Left renal pelvis (tissue), 4 donors: ENCODE measurements at places on chromosomes 7 and 10.

GRCh38 chr7:304574-305409, 14.8 kb downstream of the FOXL3 start:
- DNase-seq, result no peak

DNA sequence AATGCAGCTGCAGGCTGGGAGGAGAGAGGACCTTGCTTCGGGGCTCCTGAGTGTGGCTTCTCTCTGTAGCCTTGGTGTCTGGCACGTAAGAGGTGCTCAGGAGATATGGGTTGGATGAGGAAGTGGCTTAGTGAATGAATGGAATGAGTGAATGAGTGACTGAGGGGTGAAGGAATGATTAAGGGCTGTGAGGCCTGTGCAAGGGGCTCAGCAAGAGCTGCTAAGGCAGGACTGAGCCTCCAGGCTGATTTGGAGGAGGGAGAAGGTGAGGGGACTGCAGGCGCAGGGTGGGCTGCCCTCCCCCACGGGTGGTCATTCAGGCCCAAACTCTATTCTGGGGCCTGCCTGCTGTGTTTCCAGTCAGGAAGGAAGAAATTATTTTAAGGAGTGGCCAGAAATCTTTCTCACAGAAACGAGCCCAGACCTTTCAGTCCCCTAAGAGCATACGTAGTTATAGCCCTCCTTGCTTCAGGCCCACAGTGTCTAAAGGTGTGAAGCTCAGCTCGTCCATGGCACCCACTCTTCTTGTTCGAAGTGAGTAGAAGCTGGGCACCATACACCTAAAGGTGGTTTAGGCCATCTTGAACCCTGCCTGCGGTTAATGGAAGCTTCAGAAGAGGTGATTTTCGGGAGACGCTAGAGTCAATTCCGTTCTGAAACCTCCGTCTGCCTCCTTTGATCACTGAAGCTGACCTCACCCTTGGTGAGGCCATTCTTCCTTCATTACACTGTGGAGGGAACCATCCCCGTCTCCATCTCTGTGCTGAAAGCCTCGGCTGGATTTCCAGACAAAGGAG, 49.5 kb upstream of the SAMD8 start:
- no peak for DNase-seq

DNA sequence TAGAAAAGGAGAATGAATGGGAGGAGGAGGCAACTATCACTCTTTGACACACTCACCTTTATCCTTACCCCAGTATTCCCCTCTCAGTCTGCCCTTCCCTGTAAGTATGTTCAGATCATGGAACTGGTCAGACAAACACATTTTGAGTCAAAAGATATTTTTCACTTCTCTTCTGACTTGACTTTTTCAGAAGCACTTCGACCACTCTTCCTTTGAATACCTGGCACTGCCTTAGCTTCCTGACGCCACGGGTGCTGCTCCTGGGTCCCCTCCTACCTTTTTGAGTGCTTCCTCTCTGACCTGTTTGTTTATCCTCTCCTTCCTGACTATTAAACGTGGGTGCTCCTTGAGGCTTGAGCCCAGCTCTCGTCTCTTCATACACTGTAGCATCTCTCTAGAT, 19.8 kb upstream of the C10orf67 start:
- no peak for DNase-seq

DNA sequence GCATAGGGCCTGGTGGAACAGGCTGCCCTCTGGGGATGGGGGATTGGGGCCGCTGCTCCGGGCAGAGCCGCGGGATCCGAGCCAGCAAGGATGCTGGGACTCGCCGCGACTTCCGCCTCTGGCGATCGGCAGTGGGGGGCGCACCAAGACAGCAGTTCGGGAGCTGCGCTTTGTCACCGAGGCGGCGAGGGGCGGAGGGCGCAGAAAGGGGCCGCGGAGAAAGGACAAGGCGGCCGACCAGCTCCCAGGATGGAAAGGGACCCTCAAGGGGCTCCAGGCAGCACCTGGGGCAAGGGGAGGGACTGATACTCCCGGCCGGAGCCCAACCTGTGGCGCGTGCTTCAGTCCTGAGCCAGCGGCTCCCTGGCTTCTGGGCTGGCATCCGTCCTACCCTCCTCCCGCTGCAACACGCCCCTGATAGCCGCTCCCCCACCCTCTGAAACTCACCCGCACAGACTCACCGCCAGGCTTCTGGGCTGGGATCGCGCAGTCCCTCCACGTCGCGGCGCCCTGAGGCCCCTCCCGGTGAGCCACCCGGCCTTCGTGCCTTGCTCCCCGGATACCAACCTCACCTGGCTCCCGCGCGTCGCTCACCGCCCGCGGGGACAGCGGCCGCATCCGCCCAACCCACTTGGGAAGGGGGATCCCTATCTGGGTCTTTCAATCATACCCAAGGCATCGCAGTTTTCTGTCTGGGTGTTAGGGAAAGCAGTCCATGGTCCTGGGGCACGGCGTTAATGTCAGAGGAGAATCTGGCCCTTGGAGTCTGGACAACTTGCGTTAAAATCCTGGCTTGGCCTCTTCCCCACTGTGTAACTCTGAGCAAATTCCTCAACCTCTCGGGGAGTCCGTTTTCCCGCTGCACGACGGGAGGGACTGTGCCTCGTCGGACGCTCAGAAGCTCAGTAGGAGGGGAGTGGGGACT, 7.0 kb upstream of the EVX1 start:
- no peak for DNase-seq

DNA sequence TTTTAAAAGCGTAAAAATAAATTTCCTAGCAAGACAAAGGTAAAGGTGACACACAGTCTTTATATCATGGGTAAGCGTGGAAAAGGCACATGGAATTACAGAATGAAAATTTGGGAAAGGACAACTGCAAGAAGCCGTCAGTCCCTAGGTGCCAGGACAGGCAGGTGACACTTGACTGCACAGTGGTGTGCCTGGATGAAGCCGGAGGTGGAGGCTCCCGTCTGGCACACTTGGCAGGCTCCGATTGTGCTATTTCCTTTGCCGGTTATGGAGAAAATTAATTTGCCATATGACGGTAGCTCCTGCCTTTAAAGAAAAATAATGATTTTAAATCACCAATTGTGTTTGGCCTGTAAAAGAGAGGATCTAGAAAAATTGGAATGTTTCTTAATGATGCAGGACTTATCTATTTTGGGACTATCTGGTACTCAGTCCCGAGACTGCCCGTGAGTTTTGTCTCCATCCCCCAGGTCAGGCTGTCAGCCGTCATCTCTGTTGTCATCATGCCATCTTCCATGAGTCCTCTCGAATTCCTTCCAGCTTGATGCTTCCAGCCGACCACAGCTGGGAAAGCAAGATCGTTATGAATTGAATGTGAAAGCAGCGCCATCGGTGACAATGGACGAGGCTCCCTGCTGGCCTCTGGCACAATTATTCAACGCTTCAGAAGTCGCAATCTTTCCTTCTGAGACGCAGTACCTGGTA, 56.2 kb upstream of the MGMT start:
- DNase-seq, result no peak

- no peak for DNase-seq
These were observed 35.2 kb downstream of the GBF1 start for GRCh38 chr10:102280397-102281101.

DNA sequence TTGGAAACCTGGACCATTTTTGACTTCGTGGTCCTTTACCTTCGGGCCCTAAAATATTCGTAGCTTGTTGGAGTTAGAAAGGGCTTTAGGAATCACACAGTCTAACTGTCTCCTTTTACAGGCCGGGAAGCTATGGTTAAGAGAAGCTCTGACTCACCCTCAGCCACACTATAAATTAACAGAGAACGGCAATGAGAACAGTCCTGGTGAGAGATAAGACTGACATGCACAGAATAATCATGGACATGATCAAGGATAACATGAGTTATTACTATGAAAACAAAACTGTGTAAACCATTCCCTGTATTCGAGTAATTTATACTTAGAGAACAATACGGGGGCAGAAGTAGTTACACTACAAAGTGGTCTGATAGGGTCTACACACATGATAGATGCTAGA, 162.5 kb upstream of the MALRD1 start:
- no peak for DNase-seq

- DNase-seq, result no peak
These were observed 52.1 kb downstream of the ADRB1 start for GRCh38 chr10:114095559-114096337.

DNA sequence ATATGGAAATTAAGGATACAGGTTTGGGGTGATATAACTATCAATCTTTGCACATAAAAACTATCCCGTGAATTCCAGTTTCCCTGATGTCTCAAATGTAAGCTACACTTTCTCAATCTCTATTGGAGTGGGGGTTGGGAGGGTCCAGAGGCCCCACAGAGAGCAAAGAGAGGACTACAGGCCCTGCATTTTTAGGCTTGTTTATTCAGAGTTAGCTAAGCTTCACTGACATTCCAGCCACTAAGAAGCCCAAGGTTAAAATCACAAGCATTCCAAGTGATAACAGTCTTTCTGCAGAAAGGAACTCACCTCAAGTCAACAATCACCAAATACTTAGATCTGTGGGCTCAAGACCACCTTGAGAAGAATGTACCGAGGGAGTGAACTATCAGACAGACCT, 31.6 kb upstream of the LAMB1 start:
- DNase-seq, result no peak

GRCh38 chr7:149714910-149715471, 58.4 kb downstream of the ZNF467 start:
- DNase-seq, result no peak

DNA sequence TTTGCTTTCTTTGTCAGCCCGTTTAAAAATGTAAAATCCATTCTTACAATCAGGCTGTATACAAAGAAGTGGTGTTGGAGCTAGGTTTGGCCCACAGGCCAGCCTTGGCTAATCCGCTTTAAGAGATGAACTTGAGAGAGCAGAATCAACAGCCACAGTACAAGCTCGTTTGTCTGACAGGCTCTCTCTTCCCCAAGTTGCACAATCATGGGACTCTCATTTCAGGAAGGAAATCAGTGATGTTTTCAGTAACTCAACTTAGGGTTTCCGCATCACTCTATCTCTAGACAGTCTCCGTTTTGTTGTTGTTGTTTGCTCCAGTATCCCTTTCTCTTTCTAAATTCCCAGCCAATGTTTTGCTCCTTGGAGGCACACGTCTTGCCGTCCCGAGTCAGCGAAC, 582.0 kb upstream of the MKI67 start:
- DNase-seq, result no peak

- no peak for DNase-seq
These were observed 99.4 kb downstream of the ITGA8 start for GRCh38 chr10:15620337-15620736.

DNA sequence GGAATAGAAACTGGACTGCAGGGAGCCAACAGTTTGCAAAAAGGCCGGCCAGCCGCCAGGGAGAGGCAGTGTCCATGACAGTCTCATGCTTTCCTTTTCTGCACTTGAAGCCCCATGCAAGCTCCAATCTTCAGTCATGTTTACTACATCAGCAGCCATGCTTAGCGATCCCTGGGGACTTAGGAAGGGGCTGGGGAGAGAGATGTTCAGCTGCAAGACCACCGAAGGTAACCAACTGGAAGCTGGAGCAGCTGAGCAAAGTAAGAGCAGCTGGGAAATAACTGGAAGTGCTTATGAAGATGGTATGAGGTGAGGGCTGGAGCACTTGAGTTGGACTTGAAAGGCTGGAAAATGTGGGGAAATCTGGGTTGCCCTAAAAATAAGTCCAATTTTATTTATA, 37.0 kb downstream of the PRR15 start:
- DNase-seq, result no peak

DNA sequence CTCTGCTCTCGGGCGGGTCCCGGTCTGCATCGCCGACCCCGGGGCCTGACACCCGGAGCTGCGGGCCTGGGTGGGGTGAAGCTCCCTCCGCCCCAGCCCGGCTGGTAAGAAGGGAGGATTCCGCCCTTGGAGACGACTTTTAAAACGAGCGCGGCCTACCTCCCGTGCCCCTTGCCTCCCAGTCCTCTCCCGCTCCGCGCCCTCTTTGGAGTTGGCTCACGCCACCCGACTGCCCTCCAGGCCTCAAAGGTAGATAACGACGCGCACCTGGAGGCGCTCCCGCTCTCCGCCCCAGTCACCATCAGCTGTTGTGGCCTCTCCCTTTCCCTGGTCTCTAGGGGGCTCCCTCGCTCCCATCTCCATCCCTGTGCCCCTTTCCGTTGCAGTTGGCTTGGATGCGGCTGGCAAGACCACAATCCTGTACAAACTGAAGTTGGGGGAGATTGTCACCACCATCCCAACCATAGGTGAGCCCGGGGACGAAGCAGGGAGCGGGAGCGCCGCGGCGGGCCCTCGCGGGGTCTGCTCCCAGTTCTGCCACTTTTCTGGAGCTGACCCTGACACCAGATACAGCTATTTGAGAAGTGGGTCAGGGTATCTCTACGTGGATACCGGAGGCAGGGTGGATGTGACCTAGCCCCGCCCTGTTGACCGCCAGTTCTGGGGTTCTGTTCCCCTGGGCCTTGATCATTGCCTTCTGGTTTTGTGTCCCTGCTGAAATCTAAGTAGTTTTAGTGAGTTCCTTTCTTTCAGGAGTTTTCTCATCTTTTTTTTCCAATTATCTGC, 679 bp downstream of the ARF5 start:
- peak; percentile 52 for DNase-seq

DNA sequence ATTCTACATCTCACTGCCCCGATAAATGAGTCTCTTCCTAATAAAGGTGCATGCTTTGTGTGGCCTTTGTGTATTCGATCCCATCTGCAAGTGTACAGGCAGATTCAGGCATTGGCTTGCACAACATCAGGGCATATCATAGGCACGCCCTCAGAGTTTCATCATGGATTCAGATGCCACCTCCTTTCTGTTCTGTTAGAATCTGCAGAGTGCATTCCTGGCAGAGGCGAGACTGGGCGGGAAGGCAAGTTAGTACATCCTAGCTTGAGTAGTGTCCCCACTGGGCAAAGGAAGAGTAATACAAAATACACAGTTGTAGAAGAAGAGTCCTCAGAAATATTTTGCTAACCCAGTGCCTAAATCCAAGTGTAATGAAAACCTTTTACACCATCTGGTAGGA, 346.5 kb upstream of the GALNT17 start:
- no peak for DNase-seq

GRCh38 chr7:126957443-126957842, 295.3 kb downstream of the GRM8 start:
- DNase-seq, result no peak

DNA sequence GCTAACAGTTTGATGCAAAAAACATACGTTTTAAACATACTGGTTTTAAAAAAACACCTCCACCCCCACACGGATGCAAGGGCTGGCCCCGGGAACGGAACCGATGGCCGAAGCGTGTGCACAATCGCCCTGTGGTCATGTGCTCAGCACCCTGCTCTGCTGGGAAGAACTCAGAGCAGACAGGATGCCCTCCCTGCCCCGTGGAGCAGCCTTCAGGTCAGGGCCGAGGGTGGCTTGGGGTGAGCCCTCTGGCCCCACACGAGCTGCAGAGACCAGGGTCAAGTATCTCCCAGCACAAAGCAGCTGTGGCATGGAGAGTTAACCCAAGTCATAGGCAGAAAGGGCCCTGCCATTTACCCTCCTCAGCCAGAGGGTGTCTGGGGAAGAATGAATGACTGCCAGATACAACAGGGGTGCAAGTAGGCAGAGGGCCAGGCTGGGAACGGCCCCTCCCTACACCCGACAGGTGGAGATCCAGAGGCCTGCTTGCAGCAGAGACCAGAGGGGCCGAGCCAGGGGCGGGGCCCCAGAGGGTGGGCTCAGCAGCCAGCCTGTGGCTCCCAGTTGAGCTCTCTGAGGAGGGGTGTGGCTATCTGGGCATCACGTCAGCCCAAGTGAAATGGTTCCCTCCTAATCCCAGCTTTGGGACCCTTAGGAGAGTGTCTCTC, 56.8 kb downstream of the ZRANB1 start:
- DNase-seq, result no peak

GRCh38 chr10:77160679-77161078, 476.9 kb downstream of the KCNMA1 start:
- DNase-seq, result no peak

GRCh38 chr10:129402459-129402858, 64.6 kb upstream of the MGMT start:
- DNase-seq, result no peak
